ENCODE measurements at places on chromosomes 12 and 14.
A peak's percentile ranks its signal among the peaks of the same experiment; 100 is the strongest.

- no peak for DNase-seq
These were observed 64.9 kb upstream of the KCNA5 start for GRCh38 chr12:4978737-4979136.

DNA sequence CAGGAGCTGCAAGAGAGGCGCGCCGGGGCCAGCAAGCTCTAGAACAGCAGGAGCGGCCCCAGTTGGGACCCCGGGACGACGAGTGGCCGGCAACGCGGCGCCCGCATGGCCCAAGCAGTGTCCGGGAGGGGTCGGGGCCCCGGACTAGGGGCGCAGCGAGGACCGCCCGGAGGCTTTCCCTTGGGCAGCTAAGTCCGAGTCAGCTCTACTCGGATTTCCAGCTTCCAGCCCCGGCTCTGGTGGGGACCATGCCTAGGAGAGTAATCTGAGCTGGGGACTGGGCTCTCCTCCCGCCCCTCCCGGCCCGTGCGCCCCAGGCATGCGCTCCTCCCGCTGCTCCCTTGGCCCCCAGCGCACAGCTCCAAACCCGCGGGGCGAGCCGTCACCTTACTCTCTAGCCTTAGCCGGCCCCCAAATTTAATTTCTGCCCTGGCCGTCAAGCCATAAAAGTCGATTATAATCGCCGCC is 41.6 kb upstream of the CAPRIN2 start:
- DNase-seq = no peak

DNA sequence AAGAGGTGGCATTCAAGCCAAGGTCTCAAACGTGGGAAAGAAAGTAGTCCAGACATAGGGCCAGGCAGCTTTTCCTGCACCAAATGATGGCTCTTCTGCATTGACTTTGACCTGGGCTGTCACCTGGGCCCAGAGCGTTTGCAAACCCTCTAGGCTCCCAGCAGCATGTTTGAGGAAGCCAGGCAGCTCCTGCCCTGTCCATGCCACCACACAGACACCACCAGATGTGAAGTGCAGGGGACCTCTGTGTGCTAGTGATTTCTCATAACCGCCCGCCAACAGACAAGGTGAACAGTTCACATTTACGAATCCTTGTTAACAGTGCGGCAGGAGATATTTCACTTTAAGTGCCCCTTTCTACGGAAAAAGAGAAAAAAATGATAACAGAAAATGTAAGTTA is 49.8 kb upstream of the FAM222A start:
- DNase-seq = no peak

DNA sequence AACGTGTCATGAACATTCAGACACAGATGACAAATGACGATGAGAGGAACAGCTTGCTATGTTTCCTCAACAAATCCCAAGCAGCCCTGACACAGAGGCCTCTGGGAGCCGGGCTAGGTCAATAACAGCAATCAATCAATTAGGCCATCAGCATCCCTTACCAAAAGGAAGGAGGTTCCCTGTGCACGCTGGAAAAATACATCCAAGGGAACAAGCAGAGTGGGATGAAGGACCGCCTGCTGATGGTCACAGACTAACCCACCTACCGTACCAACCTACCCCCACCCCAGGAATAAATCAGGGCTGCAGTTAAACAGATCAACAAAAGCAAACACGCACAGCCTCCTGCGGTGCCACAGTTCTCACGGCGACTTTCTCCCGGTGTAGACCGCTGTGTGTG is 265.1 kb upstream of the SFSWAP start:
- DNase-seq = no peak

DNA sequence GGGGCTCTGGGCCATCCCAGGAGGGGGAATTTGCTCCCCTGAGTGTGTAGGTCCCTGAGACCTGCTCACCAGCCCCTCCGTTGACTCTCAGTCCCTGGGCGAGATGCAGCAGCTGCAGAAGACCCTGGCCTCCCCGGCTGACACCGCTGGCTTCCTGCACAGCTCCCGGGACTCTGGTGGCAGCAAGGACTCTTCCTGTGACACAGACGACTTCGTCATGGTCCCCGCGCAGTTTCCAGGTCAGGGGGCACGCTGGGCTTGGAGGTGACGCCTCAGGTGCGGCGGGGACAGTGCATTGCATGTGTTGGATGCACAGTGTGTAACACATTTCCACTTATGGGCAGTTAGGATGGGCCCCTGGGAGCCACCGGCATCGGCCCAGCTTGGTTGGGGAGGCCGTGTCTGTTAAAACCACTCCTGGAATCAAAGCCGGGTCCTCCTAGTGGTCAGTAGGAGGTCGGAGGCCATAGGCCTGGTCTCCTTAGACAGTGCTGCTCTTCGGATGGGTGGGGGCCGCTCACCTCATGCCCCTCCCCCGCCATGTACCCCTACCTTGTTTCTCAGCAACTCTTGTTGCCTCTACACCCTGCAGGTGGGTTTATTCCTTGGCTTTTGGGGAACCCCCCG is 17.1 kb upstream of the PUS1 start:
- no peak for DNase-seq

- DNase-seq = peak; percentile 46
These were observed 1183.7 kb upstream of the TMEM132C start for GRCh38 chr12:127083008-127083949.

DNA sequence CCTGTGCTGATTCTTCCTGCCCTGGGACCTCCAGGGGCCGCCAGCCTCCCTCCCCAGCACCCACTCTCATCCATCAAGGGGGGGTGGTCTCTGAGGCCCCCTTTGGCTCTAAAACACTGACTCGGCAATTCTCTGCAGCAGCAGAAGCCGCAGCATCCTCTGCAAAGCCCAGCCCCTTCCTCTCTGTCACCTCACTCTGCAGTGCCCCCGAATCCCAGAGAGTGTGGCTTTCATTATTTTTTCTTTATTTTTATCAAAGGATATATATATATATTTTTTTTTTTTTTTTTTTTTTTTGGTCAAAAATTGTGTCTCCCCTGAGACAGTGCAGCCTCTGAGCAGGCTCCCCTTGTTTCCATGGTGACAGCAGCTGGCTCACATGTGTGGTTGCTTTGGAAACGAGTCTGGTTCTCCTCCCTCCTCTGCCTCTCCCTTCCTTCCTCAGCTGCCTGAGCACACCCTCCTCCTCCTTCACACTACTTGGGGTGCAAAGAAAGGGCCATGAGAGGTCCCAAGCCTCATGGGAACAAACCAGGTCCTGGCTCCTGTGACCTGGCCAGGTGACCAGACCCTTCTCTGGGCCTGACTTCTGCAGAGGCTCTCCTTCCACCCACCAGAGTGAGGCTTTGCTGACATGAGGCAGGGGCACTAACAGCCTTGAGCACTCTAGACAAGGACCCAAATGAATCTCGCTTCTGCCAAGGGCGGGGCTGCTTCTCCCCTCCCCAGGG is 100.5 kb downstream of the LRRC74A start:
- DNase-seq = peak; percentile 27

DNA sequence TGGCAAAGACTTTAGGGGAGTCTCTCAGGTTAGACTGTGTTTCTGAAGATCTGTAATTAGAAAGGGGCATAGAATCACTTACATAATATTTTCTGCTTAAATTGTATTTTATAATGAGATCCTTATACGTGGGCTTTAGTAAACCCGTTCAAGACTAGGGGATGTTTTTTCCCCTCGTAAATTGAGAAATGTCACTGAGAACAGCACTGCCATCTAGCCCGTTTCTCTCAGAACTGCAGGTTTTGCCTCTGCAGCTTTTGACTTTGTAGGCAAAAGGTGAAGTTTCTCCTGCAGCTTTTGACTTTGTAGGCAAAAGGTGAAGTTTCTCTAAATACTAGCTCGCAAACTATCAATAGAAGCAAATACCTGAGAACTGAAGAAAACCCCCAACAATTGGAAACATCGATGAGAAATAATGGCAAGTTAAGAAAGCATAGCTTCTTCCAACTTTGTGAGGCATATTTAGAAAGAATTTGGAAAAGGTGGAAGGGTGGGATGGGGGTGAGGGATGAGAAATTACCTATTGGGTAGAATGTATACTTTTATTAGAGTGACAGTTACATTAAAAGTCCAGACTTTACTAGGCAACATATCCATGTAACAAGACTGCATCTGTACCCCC is 9.9 kb upstream of the ASPG start:
- no peak for DNase-seq

GRCh38 chr14:92754966-92755365 is 6.5 kb upstream of the LGMN start:
- DNase-seq = no peak

- DNase-seq = no peak
These were observed 386 bp downstream of the LIN52 start for GRCh38 chr14:74085047-74085637.

DNA sequence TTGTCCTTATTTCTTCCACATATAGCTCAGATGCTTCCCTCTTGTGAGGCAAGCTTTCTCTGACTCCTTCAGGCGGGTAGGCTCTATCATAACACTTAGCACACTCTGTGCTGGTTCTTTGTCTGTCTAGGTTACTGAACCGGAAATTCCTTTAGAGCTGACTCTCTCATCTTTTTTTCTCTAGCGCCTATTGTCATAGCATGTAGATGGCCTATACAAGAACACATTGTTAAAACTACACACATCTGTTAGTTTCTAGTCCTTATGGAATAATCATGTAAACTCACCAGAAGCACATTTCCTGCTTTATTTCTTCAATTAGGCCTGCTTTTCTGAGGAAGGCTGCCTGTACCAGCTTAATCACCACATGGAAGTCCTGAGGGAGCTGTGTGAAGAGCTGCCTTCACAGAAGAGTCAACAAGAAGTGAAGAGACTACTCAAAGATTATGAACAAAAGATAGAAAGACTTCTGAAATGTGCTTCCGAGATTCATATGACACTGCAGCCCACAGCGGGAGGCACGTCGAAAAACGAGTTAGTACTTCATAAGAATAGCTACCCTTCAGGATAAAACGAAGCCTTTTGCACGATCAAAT is 143.9 kb downstream of the SYNE2 start:
- no peak for DNase-seq

DNA sequence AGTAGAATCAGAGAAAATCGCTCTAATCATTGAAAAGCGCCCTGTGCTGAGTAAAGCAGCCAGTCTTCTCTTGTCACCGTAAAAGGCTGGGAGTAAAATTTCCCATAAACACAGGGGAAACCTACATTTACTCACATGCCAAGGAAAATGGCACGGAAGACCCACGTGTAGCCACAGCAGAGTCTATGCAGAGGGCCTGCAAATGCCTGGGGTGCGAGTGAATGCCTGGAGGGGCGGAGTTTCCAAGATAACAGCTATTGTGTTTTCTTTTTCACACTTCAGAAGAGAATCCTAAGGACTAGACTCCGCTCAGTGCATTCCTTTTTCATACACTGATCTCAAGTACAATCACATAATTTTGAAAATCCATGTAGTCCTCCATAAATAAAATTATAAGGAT is 159.9 kb upstream of the FOXN3 start:
- DNase-seq = no peak

- DNase-seq = no peak
These were observed 110.1 kb upstream of the LRIG3 start for GRCh38 chr12:59030415-59030814.
